IPS DF 6.9 (cell line): ENCODE measurements at places on chromosomes 13 and 19.
A peak's percentile ranks its signal among the peaks of the same experiment; 100 is the strongest.

DNA sequence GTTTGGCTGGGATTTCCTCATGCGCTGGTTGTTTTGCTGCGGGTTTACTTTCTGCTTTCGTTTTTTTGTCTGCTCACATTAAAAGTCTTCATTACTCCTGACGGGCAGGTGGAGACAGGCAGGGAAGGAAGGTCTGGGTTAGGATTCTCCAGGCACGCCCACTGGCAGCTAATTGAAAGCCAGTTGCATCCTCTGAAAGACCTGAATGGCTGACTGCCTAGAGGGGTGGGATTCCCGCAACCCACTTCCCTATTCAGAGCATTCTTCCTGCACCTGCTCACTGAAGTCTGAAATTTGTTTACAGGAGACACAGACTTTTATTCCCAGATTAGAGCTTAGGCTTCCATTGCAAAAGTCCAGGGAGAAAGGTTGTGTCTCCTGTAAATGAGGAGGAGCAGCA lies 172.0 kb downstream of the UQCRFS1 start:
- no peak overlapping the region for H3K27ac ChIP-seq
- no peak for DNase-seq
- no peak overlapping the region for H3K4me3 ChIP-seq
- H3K36me3 ChIP-seq, result no peaks in the 10 kb centered on the region; the same call in 1 of the 2 replicates
- peaks cover 2% of the 10 kb centered on the region; the same call in 1 of the 2 replicates for H3K4me1 ChIP-seq

DNA sequence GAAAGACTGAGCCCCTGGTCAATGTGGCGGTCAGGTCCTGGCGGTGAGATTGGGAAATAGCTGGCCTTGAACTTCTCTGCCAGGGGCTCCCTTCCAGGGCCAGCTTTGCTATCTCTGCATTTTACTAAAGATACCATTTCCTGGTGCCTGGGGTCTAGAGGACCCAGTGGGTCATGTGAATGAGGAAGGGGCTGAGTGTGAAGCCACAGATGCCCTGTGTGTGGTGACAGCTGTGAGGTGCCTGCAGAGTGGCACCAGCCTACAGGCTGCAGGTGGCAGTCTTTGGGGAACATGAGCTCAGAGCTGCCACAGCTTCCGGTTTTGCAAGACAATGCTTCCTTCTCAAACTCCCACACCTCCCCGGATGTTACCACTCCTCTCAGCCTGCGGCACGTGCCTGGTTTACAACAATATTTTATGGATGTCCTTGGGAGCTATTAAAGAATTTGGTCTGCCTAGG lies 5.2 kb upstream of the MLNR start:
- no peak overlapping the region for H3K4me3 ChIP-seq
- DNase-seq, result no peak
- H3K4me1 ChIP-seq, result peaks cover 6% of the 10 kb centered on the region
- H3K27ac ChIP-seq, result no peak overlapping the region

- H3K27me3 ChIP-seq, result no peaks in the 10 kb centered on the region
- no peaks in the 10 kb centered on the region for H3K36me3 ChIP-seq
- no peak overlapping the region for H3K27ac ChIP-seq
- peaks cover 3% of the 10 kb centered on the region for H3K4me1 ChIP-seq
- H3K4me3 ChIP-seq, result no peak overlapping the region
Observed at GRCh38 chr13:27353166-27353583, 71.2 kb upstream of the GTF3A start.

- H3K4me3 ChIP-seq, result no peak overlapping the region
- no peak for DNase-seq
- H3K36me3 ChIP-seq, result no peaks in the 10 kb centered on the region
Observed at GRCh38 chr13:99404005-99404755, 97.0 kb upstream of the GPR183 start.

GRCh38 chr13:87903553-87903952 lies 232.4 kb downstream of the SLITRK5 start:
- H3K27me3 ChIP-seq, result no peaks in the 10 kb centered on the region
- H3K4me3 ChIP-seq, result no peak overlapping the region
- DNase-seq, result no peak
- no peak overlapping the region for H3K27ac ChIP-seq
- no peaks in the 10 kb centered on the region for H3K36me3 ChIP-seq
- H3K4me1 ChIP-seq, result no peaks in the 10 kb centered on the region

DNA sequence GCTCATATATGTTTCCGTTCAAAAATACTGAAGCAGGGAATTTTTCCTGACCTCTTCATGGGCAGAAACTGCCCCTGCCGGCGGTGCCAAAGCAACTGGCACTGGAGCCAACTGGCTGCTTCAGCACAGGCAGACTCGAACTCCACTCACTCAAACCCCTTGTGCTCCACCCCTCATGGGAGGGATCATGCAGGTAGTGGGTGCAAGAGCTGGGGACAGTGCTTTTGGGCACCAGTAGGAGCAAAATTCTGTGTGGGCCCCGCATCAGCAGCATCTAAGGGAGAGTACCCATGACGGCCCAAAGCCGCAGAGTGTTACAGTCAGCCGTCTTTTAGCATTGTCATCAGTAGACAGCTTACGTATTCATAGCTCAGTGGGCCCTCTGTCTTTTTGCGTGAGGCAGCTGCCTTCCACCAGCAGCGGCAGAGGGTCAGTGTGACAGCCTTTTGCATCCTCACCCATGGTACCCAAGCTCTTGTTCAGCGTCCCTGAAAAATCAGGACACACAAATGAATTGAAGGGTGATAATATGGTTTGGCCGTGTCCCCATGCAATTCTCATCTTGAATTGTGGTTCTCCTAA lies 393.8 kb downstream of the SLITRK6 start:
- no peaks in the 10 kb centered on the region for H3K27me3 ChIP-seq
- no peak overlapping the region for H3K4me3 ChIP-seq
- H3K27ac ChIP-seq, result no peak overlapping the region
- no peaks in the 10 kb centered on the region for H3K36me3 ChIP-seq

DNA sequence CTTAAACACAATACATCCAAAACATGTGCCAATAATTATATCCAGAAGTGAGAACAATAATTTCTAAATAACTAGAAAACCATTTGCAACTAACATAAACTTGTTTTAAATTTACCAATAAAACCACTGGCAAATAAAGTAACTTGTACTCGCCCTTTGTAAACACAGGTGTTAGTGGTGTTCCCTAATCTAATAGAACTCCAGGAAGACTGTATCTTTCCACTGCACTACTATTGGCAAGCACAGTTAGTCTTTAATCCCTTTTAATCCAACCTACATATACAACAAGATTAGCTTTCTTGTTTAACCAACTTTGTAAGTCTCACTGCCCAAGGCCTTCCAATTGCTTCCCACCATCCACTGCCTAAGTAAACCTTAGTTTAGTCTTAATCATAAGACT lies 79.5 kb downstream of the PCDH9 start:
- no peak overlapping the region for H3K27ac ChIP-seq
- no peaks in the 10 kb centered on the region for H3K36me3 ChIP-seq
- no peak for DNase-seq

DNA sequence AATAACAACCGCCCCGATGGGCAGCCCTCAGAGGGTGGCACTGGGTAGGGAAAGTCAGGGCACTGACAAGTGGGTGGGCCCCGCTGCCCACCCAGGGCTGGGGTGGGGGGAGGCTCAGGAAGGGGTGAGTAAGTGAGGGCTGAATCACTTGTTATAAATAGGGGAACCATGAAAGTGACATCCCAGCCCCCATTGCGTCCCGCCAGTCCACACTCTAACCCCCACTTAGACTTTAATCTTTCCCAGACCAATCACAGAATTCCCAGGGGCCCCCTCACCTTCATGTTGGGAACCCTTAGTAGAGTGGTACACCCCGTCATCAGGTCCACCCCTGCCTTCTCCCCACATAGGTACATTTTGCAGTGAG lies 37.0 kb upstream of the NANOS3 start:
- no peak overlapping the region for H3K4me3 ChIP-seq
- no peak for DNase-seq
- H3K36me3 ChIP-seq, result no peaks in the 10 kb centered on the region
- H3K27me3 ChIP-seq, result no peaks in the 10 kb centered on the region

DNA sequence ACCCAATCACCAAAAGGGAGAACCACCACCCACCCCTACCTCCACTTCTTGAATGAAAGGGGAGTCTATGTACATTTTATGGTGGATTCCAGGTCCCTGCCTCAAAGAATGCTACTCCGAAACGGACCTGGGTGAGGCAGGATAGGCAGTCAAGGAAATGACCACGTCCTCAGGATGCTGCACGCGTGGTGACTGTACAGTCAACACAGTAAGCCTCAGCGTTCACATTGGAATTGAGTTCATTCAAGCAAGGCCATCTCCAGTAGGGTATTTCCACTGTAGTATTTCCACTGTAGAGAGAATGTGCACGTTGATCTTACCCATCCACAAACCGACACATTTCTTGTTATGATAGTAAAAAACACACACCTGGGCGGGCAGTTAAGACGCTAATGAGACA lies 16.9 kb downstream of the ZSCAN5C start:
- H3K27me3 ChIP-seq, result no peaks in the 10 kb centered on the region
- no peaks in the 10 kb centered on the region for H3K36me3 ChIP-seq
- DNase-seq, result no peak
- H3K4me1 ChIP-seq, result no peaks in the 10 kb centered on the region

DNA sequence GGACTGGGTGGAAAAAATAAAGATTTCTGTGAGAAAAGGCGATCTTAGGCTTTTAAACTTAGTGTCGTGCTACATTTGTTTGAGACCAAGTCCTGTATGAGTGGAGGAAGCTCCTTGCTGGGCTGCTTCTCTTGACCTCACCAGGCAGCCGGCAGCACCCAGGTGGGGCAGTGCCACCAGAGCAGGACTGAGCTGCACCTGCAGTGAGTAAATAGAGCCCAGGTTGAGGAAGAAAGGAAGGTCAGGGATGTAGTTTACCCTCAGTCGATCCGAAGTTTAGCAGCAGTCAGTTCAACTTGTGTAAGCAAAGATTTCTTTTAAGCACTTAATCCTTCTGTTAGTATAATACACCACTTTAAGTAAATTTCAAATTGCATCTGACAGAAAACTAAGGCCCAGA lies 13.6 kb downstream of the HNRNPM start:
- H3K27me3 ChIP-seq, result no peaks in the 10 kb centered on the region
- peaks cover 7% of the 10 kb centered on the region; the same call in 1 of the 2 replicates for H3K36me3 ChIP-seq
- H3K27ac ChIP-seq, result no peak overlapping the region
- peaks cover 5% of the 10 kb centered on the region; the same call in 1 of the 2 replicates for H3K4me1 ChIP-seq

GRCh38 chr13:50140153-50140552 lies 124.9 kb downstream of the KCNRG start:
- no peaks in the 10 kb centered on the region for H3K4me1 ChIP-seq
- H3K27ac ChIP-seq, result no peak overlapping the region
- H3K4me3 ChIP-seq, result no peak overlapping the region
- peaks cover 1% of the 10 kb centered on the region; the same call in 1 of the 2 replicates for H3K27me3 ChIP-seq
- no peaks in the 10 kb centered on the region for H3K36me3 ChIP-seq
- DNase-seq, result no peak

DNA sequence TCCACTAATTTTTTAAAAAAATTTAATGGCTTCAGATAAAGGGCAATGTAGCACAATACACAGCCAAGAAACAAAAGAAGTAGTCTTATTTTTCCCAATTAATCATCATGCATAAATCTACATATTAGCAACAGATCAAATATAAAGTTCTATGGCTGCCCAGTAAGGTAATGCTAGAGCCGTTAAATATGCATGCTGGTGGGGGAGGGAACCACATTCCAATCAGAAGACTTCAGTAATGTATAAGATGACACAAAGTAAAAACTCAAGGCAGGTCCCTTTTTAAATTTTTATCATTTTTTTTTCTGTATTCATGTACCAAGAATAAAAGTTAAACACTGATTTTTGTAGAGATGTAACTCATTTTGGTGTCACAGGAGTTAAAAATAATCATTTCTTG lies 62.0 kb downstream of the MPHOSPH8 start:
- no peaks in the 10 kb centered on the region for H3K36me3 ChIP-seq
- no peak for DNase-seq
- no peak overlapping the region for H3K4me3 ChIP-seq
- no peaks in the 10 kb centered on the region; the same call in none of the 2 replicates for H3K4me1 ChIP-seq
- H3K27me3 ChIP-seq, result no peaks in the 10 kb centered on the region

- H3K4me3 ChIP-seq, result no peak overlapping the region
- no peaks in the 10 kb centered on the region; the same call in 1 of the 2 replicates for H3K4me1 ChIP-seq
- peaks cover 17% of the 10 kb centered on the region for H3K36me3 ChIP-seq
- no peaks in the 10 kb centered on the region for H3K27me3 ChIP-seq
- DNase-seq, result no peak
- H3K27ac ChIP-seq, result no peak overlapping the region
Observed at GRCh38 chr19:2731181-2731995, 8.4 kb downstream of the SLC39A3 start.

GRCh38 chr13:20363172-20363571 lies 131.1 kb upstream of the GJB6 start:
- no peak for DNase-seq
- peaks cover 5% of the 10 kb centered on the region; the same call in 1 of the 2 replicates for H3K27me3 ChIP-seq
- H3K4me3 ChIP-seq, result no peak overlapping the region
- no peaks in the 10 kb centered on the region for H3K36me3 ChIP-seq

GRCh38 chr13:71464686-71465085 lies 402.3 kb downstream of the DACH1 start:
- no peaks in the 10 kb centered on the region for H3K27me3 ChIP-seq
- no peaks in the 10 kb centered on the region for H3K4me1 ChIP-seq
- no peak overlapping the region for H3K4me3 ChIP-seq
- H3K27ac ChIP-seq, result no peak overlapping the region
- H3K36me3 ChIP-seq, result no peaks in the 10 kb centered on the region

- no peaks in the 10 kb centered on the region for H3K4me1 ChIP-seq
- no peak overlapping the region for H3K27ac ChIP-seq
- H3K36me3 ChIP-seq, result no peaks in the 10 kb centered on the region
- no peak overlapping the region for H3K4me3 ChIP-seq
- no peak for DNase-seq
Observed at GRCh38 chr13:75927183-75927669, 291.1 kb downstream of the LMO7 start.

DNA sequence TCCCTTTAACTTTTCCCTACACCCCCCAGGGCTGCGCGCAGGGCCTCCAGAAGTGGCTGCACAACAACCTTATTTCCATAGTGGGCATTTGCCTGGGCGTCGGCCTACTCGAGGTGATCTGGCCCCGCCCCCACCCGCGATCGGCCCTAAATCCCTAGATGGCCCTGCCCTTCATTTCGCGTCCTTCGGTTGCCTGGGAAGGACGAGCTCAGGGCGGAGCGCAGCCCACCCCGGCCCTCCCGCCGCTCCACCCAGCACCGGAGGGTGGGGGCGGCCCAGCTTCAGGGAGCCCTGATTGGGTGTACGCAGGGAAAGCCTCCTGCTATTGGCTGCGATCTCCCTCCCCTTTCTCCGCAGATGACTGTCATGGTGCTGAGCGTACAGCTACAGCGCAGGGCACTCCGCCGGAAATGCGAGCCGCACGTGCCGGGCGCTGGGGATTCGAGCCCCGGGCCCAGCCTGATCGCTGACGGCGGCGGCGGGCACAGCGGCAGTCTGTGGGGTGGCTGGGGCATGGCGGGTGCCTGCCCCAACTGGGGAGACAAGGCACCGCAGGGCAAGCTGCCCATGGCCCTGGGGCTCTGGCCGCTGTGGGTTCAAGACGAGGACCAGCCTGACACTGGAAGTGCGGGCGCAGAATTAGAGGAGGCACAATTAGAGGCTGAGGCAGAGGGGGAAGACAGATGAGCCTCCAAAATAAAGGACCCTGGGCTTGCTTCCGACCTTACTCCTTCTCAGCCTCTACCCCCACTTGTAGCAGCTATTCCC lies 4.3 kb downstream of the CD37 start:
- no peaks in the 10 kb centered on the region for H3K27me3 ChIP-seq
- peaks cover 20% of the 10 kb centered on the region for H3K36me3 ChIP-seq
- peak overlapping the region; percentile 4; the same call in 1 of the 2 replicates for H3K4me3 ChIP-seq
- peaks cover 3% of the 10 kb centered on the region; the same call in 1 of the 2 replicates for H3K4me1 ChIP-seq

- no peak overlapping the region for H3K27ac ChIP-seq
- no peaks in the 10 kb centered on the region for H3K36me3 ChIP-seq
- no peak overlapping the region for H3K4me3 ChIP-seq
Observed at GRCh38 chr13:52925251-52925650, 76.8 kb upstream of the PCDH8 start.
